ENCODE measurements at places on chromosomes 12 and 14.

DNA sequence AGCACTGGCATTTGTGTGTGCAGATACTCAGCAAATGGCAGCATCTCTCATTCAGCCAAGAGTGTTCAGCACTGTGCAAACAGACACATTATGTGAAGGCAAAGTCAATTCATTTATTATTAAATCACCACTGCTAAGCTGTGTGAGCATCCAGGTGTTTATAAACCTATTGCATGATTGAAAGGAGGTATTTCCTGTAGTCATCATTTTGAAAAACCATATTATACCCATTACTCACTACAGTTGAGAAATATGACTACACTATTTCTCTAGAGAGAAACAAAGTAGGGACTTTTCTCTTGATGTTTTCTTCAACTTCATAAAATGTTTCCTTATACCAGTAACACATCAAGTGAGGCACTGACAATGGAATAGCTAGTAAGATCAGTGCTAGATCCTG lies 13.7 kb downstream of the SPX start:
- DNase-seq, result no peak

DNA sequence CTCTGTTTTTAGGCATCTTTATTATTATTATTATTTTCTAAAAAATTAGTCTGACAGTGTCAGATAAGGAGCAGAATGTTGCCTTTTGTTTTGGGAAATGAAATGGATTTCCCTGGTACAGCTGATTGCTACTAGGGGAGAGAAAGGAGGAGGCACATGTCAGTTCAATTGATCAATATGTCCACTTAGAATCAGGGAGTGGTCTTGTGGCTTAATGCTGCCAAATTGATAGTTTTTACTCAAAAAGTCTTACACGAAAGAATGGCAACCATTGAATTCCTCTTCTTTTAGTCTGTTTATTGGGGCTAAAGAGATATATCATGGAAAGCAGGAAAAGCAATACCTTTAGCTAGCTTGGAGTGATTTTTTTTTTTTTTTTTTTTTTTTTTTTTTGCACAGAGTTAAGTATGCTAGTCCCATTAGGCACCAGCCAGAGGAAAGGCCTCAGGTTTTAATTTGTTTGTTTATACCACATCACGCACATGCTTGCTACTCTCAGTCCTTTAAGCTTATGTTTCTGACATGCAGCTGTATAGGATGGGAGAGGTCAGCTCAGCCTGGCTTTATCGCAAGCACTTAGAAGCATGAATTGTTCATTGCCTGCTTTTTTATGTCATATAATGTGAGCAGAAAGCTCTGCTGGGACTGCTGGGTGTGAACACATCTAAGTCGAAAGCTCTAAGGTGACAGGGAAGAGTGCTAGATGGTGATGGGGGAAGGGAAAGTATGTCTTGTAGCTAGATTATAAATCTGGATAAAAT lies 1.4 kb downstream of the AKAP6 start:
- DNase-seq, result no peak

DNA sequence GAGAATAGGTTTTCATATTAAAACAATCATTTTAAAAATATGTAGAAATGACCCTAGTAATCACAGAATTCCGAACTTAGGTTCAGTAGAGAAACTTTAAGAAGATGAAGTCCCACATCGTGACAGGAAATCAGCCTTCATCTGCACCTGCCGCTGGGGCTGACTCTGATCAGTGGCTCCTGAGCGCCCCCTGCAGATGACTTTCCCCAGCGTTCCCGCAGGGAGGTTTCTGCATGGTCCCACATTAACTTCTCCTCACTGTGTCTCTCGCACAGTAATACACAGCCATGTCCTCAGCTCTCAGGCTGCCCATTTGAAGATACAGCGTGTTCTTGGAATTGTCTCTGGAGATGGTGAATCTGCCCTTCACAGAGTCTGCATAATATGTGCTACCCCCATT lies 1131.1 kb downstream of the TMEM121 start:
- no peak for DNase-seq

GRCh38 chr14:88305528-88306322 lies 17.3 kb downstream of the KCNK10 start:
- DNase-seq, result no peak

DNA sequence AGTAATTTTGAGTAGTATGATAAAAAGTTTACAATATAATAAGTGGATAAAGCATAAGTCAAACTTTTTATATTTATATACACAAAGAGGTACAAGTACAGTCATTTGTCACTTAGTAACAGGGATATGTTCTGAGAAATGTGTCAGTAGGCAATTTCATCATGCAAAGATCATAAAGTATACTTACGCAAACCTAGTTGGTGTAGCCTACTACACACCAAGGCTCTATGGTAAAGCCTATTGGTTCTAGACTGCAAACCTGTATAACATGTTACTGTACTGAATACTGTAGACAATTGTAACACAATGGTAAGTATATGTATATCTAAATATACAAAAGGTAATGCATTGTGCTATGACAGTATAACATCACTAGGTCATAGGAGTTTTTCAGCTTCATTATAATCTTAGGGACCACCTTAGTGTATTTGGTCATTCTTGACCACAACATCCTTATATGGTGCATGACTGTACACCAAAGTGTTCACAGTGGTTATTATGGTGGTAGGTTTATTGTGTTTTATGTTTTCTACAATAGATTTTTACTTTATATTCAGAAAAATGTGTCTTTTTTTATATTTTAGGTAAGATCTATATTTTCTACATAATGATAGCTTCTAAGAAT lies 14.9 kb upstream of the SCFD1 start:
- no peak for DNase-seq

- no peak for DNase-seq
These were observed 79.3 kb downstream of the TESC start for GRCh38 chr12:117019866-117020265.

- no peak for DNase-seq
These were observed 87.2 kb downstream of the DAAM1 start for GRCh38 chr14:59275668-59276067.

GRCh38 chr14:83825843-83826242 lies 1704.1 kb upstream of the FLRT2 start:
- DNase-seq, result no peak

DNA sequence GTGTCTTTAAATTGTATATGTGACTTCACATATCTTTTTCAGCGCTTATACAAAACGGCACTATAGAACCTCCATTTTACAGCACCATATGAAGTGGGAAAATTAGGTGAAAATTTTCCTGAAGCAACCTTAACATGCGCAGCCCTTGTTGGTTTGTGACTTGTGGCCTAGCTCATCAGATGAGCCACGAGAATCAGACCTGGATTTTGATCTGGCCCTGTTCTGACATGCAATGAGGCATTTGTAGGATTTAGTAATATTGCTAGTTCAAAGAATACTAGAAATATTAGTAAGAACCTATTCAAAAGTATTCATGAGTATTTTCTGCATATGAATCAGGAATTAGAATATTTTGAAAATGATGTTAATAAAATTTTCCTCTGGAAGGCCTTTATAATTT lies 2.9 kb downstream of the CDKN1B start:
- DNase-seq, result no peak

DNA sequence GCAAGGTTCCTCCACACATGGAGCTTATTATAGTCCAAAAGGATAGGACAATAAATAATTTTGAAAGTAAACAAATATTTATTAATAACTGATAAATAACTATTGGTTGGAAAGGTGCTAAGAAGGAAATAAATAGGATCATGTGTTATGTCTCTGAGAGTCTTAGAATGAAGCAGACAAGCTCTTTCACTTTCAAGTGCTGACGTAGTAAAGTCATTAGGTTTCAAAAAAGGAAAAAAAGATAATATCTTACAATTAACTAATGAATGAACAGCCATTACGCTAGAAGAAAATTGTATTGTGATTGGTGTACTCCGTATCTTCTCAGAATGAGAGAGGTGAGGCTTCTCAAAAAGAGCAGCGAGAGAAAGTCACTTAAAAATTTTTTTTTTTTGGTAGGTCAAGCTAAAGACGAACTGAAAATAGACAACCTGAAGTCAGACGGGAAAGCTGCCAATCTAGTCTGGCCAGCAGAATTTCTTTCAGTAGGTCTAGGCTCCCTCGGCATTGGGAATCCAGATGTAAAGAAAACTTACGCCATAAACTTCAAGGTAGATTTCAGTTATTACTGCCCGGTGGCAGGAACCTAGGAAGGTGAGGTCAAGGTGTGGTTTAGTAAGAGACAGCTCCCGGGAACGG lies 583 bp upstream of the LEMD3 start:
- DNase-seq, result no peak

DNA sequence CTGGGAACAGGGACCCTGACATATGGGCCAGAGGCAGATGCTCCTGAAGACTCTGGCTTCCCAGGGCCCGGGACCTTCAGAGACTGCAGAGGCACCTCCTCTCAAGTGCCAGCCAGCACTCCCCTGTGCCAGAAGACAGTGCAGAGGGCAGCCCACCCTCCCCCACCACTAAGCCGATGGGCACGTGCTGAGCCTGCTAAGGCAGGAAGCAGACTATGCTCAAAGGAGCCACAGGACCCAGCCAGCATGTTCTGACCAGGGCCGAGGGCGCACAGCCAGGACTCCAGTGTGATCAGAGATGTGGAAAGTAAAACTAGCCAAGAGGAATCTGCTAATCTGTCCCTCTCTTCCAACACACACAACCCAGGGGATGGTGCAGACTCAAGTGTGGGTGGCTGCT lies 29.8 kb downstream of the DIO3 start:
- DNase-seq, result peak; percentile 58

DNA sequence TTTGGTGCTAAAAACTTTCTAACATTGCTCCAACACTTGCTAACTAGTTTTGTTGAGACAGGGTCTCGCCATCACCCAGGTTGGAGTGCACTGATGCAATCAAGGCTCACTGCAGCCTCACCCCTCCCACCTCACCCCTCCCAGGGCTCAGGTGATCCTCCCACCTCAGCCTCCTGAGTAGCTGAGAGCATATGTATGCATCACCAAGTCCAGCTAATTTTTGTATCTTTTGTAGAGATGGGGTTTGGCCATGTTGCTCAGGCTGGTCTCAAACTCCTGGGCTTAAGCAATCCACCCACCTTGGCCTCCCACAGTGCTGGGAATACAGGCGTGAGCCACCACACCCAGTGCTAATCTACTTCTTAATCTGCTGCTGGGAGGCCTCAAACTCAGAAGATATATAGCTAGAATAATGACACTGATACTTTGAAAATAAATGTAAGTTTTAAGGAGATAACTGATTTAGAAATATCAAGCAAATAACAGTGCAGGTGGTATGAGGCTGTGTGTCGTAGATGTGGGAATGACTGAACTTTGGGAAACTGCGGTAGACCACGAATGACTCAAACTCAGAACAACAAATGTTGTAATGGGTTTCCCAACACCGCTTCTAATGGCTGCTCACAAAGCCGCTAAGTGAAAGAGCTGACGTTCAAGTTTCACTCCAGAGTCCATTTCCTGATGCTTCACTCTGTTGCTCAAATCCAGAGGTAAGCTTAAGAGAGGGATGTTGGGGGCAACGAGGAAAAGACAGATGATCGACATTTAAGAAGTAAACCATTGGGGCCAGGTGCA lies 10.0 kb downstream of the TMCC3 start:
- no peak for DNase-seq

GRCh38 chr12:107330831-107331431 lies 237.6 kb upstream of the CRY1 start:
- DNase-seq, result no peak

- DNase-seq, result no peak
These were observed 33.0 kb upstream of the CFAP54 start for GRCh38 chr12:96456265-96456974.

- no peak for DNase-seq
These were observed 60.7 kb downstream of the GALNT8 start for GRCh38 chr12:4780641-4781611.

DNA sequence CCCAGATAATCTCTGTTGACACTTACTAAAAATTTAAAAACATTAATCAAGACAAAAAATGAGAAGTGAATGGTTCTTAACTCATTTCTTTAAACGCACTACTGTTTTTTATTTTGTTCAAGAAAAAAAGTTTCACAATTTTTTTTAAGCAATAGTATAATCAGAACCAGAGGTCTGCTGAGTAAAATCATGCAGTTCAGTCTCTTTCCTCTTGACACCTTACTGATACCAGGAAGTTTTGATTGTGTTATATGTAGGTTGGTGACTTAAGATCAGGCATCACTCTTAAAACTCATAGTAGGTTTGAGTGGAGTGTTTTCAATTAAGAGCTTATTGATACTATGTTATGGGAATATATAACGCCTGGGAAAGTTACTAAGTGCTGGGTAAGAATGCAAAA lies 121.4 kb downstream of the TRMT5 start:
- DNase-seq, result no peak

DNA sequence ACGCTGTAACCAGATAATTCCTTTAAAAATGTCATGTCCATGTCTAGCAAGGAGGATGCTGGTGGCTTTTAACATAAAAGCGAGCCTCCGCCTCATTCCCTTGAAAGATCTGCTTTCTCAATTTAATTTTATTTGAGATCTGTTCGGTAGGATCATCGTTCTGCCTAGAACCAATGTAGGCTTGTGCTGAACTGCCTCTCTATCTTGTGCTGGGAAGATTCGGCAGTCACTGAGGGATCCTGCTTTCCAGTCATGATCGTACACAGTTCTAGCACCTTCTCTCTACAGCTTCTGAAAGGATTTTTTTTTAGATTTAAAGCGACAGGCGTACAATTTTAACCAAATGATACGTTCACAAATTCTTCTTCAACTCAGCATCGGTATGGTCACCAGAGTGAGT lies 54.3 kb downstream of the PEBP1 start:
- DNase-seq, result no peak

DNA sequence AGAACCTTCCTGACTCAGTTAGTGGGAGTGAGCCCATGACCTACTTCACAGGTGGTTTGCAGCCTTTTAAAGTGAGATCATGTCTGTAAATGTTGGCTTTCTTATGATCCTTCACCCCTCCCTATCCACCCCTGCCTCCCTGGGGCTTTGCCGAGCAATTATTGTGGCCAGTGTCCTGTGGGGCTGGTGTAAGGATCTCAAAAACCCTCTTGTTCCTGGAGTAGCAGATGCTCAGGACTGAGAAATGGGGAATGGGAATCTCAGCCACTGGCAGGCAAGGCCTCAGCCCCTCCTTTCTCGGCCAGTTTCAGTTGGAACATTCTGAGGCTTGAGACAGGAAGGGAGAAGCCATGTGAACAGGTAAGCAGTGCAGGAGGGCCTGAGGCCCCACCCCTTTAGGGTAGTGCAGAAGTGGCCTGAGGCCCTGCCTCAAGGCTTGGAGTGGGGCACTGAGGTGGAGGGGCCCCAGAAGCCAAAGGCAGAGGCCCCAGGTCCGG lies 53.8 kb downstream of the PLEKHG3 start:
- DNase-seq, result peak; percentile 61

DNA sequence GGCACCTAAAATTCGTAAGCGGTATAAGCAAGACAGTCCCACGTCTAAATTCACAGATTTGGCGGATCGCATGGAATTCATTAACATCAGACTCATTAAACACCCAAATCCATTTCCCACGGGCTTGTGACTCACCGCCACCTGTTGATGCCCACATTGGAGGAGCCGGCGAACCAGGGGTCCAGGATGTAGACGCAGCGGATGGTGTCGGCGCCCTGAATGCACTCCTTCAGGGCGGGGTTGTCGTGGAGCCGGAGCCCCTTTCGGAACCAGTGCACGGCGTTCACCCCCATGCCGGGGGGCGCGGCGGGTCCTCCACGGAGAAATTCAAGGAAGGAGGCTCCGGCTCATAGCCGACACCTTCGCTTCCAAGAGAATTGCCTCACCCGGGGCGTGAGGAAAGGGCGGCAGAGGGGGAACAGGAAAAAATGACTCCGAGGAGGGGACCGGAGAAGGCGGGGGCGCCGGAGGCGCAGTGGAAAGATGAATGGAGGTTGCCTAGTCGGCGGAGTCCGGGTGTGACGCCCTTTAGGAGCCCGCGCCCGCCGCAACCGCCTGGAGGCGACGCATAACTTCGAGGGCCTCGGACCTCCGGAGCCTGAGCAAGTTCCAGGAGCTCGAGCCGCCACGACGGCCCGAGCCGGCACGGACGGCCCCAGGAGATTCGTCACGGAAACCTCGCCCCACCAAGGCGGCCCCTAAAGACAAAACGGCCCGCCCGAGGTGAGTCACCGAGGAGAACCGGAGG lies 506 bp downstream of the CRY1 start:
- peak; percentile 58 for DNase-seq
